ENCODE measurements at places on chromosomes 2 and 18. TPM values are rescaled to one million over a fixed set of nuclear protein-coding genes. Genes with fewer than 3 reads are reported as not detected.

GRCh38 chr2:70717431-70718038 lies 50.5 kb downstream of the ADD2 start:
- DNase-seq = peak; percentile 26

DNA sequence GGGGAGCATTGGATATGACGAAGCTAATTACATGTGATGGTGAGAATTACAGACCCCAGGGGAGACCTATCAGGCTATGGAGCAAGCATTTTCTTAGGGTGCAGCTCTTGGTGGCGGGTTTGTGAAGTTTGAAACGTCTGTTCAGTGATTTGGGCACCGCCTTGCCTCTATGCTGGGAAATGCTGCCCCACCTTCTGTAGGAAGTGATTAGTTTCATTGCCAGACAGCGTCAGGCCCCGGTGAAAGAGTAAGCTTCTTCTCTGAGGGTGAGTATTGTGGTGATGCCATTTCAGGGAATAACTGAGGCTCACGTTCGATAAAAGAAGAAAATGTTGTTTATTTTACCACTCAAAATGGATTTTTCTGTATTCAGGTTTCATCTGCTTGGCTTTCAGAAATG lies 186.2 kb upstream of the CDH2 start:
- no peak for DNase-seq

GRCh38 chr2:168220965-168221819 lies 26.2 kb downstream of the STK39 start:
- no peak for DNase-seq

FRZB gene
- total RNA-seq = 2.4 TPM

OTX1 gene
- total RNA-seq = not detected

All from right atrium auricular region (tissue), 2 donors.